ENCODE measurements at places on chromosomes 2 and 18. TPM values are rescaled to one million over a fixed set of nuclear protein-coding genes. Genes with fewer than 3 reads are reported as not detected.

DNA sequence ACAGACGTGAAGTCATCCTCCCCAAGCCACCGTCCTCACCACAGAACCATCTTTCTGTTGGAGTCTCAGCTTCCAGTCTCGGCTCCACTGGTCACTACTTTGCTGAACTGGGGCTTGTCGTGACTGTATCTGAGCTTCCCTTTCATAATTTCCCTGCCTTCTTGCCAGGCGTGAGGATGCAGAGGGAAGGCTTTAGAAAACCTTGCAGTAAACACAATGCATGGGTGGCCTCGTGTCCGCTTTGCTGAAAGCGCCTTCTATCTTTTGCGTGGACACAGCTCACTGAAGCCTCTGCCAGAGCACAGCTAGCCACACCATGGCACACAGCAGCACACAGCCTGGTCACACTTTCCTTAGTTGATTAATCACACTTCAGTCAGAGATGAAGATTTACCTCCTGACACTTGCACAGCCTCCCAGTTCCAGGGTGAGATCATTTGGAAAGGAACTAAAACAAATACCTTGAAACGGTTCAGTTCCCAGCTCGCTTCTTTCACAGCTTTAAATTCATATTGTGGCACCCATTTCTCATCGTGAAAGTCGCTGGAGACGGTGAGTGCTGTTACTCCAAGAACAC lies 2.8 kb upstream of the GPR45 start:
- peaks cover 15% of the 10 kb centered on the region for H3K27me3 ChIP-seq
- H3K4me1 ChIP-seq = no peaks in the 10 kb centered on the region
- H3K36me3 ChIP-seq = no peaks in the 10 kb centered on the region
- H3K27ac ChIP-seq = no peak overlapping the region
- DNase-seq = no peak
- H3K4me3 ChIP-seq = no peak overlapping the region

LRATD1 gene
- total RNA-seq = 2.9 TPM

SALL3 gene
- 36.5 TPM for total RNA-seq

DNA sequence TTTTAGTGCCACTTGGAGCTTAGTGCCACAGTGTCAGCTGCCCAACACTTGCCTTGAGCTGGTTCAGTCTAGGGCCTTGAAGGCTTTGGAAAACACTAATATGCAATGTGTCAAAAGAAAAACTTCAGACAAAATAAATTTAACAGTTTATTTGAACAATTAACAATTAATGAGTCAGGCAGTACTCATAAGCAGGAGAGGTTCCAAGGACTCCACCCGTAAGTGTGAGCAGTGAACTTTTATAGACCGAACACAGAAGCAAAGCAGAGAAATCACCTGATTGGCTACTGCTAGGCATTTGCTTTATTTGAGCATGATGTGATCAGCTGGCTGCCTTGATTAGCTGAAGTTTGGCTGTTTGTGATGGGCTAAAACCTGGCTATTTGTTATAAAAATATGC lies 49.5 kb upstream of the TBC1D8 start:
- no peaks in the 10 kb centered on the region for H3K36me3 ChIP-seq
- no peak overlapping the region for H3K4me3 ChIP-seq
- no peak overlapping the region for H3K27ac ChIP-seq
- DNase-seq = no peak
- H3K4me1 ChIP-seq = no peaks in the 10 kb centered on the region

GRCh38 chr2:233480490-233481202 lies 85.9 kb downstream of the USP40 start:
- no peaks in the 10 kb centered on the region for H3K27me3 ChIP-seq
- no peak overlapping the region for H3K4me3 ChIP-seq
- no peaks in the 10 kb centered on the region for H3K4me1 ChIP-seq
- no peaks in the 10 kb centered on the region for H3K36me3 ChIP-seq
- DNase-seq = peak; percentile 27

SP140 gene
- not detected for total RNA-seq

DNA sequence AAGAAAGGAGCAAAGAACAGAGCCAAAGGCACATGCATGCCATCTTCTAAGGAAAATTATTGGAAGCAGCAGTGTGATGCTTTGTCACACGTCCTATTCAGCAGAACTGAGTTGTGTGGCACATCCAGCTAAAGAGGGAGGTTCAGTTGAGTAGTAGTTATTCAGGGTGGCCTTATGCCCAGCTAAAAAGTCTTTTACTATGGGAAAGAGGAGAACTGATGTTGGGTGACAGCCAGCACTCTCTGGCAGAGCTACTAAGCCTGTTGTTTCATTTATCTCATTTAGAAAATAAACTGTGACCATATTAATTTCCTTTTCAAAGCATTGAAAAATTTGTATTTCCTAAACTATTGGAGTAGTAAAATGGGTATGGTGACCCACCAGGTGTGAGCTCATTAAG lies 18.5 kb downstream of the ITGA6 start:
- H3K4me3 ChIP-seq = no peak overlapping the region
- peaks cover 17% of the 10 kb centered on the region for H3K4me1 ChIP-seq
- no peaks in the 10 kb centered on the region for H3K27me3 ChIP-seq

LIMS4 gene
- total RNA-seq = not detected

GRCh38 chr18:23226391-23226790 lies 91.1 kb downstream of the CABLES1 start:
- no peak overlapping the region for H3K4me3 ChIP-seq
- H3K27me3 ChIP-seq = no peaks in the 10 kb centered on the region
- DNase-seq = no peak
- no peak overlapping the region for H3K27ac ChIP-seq
- no peaks in the 10 kb centered on the region for H3K36me3 ChIP-seq

DNA sequence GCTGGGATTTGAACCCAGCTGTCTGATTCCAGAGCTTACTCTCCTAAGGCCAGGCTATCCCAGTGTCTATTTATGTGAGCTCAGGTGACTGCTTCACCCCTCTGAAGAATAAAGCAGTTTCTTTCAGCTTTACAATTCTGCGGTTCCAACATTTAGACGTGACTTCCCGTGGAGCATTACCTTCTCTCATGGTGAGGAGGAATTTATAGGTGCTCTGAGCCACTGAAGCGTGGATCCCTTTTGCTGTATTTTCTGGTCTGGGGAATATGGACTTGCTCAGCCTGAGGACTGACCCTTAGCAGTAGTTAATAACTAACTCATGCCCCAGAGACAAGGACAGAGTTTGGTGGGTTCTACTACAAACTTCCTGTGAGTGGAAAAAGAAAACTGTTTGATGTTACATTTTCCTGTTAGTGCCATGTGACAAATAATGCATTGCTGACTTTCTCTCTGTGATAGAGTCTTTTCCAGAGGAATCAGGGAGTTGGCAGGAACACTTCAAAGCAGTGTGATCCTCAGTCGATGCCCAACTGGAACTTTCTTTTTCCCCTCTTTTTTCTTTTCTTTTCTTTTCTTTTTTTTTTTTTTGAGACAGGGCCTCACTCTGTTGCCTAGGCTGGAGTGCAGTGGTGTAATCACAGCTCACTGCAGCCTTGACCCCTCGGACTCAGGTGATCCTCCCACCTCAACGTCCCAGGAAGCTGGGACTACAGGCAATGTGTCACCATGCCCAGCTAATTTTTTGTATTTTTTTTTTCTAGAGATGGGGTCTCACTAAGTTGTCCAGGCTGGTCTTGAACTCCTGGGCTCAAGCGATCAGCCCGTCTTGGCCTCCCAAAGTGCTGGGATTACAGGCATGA lies 21.9 kb downstream of the CASP10 start:
- H3K4me3 ChIP-seq = no peak overlapping the region
- H3K4me1 ChIP-seq = peaks cover 6% of the 10 kb centered on the region
- no peaks in the 10 kb centered on the region for H3K27me3 ChIP-seq
- H3K36me3 ChIP-seq = no peaks in the 10 kb centered on the region
- no peak for DNase-seq

DNAJC5G gene
- not detected for total RNA-seq

- no peaks in the 10 kb centered on the region for H3K27me3 ChIP-seq
- H3K4me1 ChIP-seq = no peaks in the 10 kb centered on the region
- H3K4me3 ChIP-seq = no peak overlapping the region
These were observed 57.7 kb downstream of the INHBB start for GRCh38 chr2:120403676-120404075.

- H3K4me1 ChIP-seq = peaks cover 5% of the 10 kb centered on the region
- H3K27ac ChIP-seq = no peak overlapping the region
- H3K27me3 ChIP-seq = no peaks in the 10 kb centered on the region
- no peak for DNase-seq
- H3K4me3 ChIP-seq = no peak overlapping the region
- no peaks in the 10 kb centered on the region for H3K36me3 ChIP-seq
These were observed 258.6 kb downstream of the TNS1 start for GRCh38 chr2:217743966-217744761.

DNA sequence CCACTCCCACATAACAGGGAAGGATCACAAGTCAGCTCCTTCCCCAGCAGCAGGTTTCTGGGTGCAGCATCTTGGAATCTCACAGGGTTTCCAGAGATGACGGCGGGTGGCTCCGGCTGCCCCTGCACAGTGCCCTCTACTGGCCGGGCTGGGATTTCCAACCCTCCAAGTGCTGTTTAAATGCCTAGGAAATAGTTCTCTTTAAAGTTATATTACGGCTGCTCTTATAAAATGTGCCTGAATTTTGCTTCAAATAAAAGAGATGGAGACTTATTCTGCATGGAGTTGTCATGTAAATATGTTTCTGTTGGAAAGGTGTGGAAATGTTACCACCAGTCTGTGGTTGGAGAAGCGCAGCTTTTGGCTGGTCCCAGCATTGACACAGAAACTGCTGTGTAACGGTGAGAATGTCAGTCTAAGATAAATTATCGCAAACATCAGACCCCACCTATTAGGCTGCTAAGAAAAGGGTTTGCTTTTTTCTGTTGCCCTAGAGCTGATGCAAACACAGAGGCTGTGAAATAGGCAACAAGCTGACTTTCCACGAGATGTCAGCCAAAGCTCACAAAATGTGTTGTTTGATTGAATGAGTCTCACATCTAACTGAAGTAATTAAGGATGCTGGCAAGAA lies 3.3 kb upstream of the HJURP start:
- peaks cover 2% of the 10 kb centered on the region for H3K36me3 ChIP-seq
- H3K27me3 ChIP-seq = no peaks in the 10 kb centered on the region
- H3K4me3 ChIP-seq = no peak overlapping the region
- no peak overlapping the region for H3K27ac ChIP-seq
- peaks cover 13% of the 10 kb centered on the region for H3K4me1 ChIP-seq

HOXD1 gene
- not detected for total RNA-seq

TRIM43 gene
- not detected for total RNA-seq

DNA sequence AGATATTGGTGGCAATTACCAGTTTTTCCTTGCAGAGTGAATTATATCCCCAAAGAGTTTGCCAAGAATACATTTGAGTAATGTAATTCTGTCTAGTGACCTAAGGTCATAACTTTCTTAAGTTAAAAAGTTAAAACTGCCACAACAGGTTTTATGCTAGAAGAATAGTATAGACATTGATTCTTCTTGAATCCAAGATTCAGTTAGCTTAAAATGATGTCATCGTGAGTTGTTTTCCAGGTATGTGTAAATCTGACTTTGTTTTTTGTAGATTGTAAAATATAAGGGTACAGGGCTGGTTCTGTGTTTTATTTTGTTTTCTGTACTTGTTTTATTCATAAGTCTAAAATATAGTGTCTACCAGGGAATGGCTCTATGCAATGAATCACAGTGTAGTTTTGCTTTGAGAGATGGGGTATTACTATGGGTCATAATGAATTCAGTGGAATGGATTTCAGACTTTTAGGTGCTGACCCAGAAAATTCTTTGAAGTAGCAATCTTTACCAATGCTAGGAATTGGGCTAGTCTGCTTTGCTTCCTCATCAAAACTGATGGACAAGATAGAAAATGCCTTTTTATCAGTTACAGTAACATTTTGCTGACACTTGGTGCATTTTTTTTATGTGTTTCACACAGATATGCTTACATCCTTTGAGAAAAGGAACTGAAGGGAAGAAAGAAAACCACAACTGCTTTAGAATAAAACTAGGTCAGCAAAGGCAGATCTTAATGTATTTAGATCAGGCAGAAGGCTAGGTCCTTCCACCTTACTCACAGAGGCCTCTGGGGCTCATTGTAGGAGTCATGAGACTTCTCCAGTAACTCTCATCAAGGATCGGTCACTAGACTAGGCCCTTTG lies 20.8 kb upstream of the MGAT5 start:
- no peaks in the 10 kb centered on the region for H3K27me3 ChIP-seq
- no peak overlapping the region for H3K27ac ChIP-seq
- H3K4me1 ChIP-seq = no peaks in the 10 kb centered on the region
- H3K4me3 ChIP-seq = no peak overlapping the region

- H3K36me3 ChIP-seq = no peaks in the 10 kb centered on the region
- H3K4me1 ChIP-seq = no peaks in the 10 kb centered on the region
- H3K4me3 ChIP-seq = no peak overlapping the region
- H3K27ac ChIP-seq = no peak overlapping the region
- H3K27me3 ChIP-seq = no peaks in the 10 kb centered on the region
These were observed 144.1 kb downstream of the EVA1A start for GRCh38 chr2:75416420-75417342.

CTLA4 gene
- total RNA-seq = not detected

CAPN14 gene
- total RNA-seq = 0.04 TPM

DNA sequence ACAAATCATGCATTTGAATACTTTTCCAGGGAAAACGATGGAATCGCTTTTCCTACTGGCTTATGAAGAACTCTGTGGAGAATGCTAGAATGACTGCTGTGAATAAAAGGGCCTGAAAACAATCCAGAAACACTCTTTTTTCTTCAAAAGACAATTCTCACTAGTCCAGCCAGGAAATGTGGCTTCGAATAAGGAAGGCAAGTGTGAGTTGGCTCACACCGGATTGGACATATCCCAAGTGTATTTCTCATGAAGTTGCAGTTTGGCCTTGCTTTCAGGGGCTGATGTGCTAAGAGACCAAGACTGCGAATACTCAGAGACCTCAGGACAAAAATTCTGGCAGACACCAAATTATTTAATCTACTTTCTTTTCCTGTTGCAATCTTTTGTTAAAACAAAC lies 54.1 kb downstream of the FIGN start:
- H3K4me1 ChIP-seq = peaks cover 35% of the 10 kb centered on the region
- no peaks in the 10 kb centered on the region for H3K36me3 ChIP-seq
- no peaks in the 10 kb centered on the region for H3K27me3 ChIP-seq
- DNase-seq = no peak

FBXO48 gene
- 2.9 TPM for total RNA-seq

GRCh38 chr2:234032279-234032856 lies 18.1 kb upstream of the SPP2 start:
- no peaks in the 10 kb centered on the region for H3K27me3 ChIP-seq
- no peak for DNase-seq
- H3K27ac ChIP-seq = no peak overlapping the region
- no peak overlapping the region for H3K4me3 ChIP-seq
- no peaks in the 10 kb centered on the region for H3K36me3 ChIP-seq

DNA sequence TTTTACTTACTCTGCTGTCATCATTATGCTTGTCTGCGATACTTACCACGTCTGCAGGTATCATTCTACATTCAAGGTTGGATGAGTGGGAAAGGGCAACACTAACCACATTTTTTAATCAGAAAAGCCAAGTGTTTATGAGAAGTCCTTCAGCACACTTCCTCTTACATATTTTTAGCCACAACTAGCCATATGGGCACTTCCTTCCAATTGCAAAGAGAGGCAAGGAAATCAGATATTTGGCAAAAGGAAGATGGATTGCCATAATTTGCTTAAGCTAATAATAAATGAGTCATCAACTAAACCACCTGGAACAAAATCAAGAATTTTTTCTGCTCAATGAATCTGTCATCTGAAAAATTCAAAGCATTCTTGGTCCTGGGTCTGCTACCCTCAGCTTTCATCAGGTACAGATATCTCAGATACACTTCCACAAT lies 16.7 kb upstream of the MRO start:
- no peak overlapping the region for H3K27ac ChIP-seq
- DNase-seq = no peak
- no peak overlapping the region for H3K4me3 ChIP-seq
- no peaks in the 10 kb centered on the region for H3K4me1 ChIP-seq

GRCh38 chr2:165122521-165122920 lies 81.3 kb downstream of the SCN3A start:
- no peaks in the 10 kb centered on the region for H3K36me3 ChIP-seq
- no peaks in the 10 kb centered on the region for H3K27me3 ChIP-seq
- DNase-seq = no peak
- H3K4me3 ChIP-seq = no peak overlapping the region

DQX1 gene
- 0.71 TPM for total RNA-seq

Measured in neural progenitor cell (in vitro differentiated cells).